ENCODE measurements at places on chromosomes 13 and 19. TPM values are rescaled to one million over a fixed set of nuclear protein-coding genes. Genes with fewer than 3 reads are reported as not detected.

DNA sequence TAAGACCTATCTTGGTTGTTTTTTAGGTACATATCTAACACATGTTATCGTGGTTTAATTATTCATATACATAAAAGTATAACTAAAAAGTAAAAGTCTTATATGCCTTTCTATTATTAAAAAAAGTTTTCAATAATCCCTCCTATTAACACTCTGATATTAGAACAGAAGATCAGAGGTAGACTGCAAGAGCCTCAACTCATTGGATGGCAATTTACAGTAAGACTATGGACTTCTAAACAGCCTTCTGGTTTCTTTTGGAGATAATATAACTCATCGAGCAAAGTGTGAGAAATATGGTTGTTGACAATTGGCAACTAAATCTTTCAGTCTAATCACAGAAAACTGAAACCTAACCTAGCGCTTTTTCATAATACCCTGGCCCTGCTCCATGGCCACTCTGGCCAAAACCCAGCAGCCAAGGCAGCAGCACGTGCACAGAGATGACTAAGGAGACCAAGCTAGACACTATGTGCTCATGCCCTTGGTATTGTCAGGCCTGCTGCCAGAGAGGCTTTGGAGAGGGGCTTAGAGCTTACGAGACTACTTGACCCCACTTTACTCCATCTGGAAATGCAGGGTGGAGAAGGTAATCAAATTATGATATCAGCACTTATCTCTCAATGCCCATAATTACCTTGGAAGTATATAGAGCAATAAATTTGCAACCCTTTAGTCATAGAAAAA, 40.6 kb upstream of the EEF1AKMT1 start:
- no peak for DNase-seq

DNA sequence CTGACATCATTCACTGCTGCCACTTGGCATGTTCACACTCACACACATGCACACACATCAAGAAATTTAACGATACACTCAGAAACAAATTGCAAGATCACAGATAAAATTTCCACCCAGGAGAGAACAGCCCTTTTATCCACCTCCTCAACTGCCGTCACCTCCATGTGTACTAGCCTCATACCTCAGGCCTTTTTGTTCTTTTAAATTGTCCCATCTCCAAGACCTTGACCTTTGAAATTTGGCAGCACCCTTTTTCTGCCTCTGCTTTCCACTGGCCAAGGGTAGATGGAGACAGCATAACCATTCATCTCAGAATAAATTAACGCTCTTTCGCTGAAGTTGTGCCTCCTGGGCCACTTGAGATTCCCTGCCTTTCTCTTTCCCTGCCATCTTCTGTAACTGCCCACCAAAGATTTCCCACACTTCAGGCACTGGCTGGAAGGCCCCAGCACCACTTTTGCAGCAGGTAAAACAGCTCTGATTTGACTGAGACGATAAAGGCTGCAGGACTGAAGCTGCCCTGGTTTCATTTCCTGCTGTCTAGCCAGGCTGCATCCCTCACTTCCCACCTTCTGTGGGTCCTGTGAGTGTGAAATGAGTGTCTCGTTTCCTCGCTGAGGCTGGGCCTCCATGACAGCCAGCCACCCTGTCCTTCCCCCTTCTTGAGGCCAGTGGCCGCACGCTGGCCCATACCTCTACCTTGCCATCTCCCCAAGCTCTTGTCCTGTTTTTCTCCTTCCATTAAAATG, 39.3 kb downstream of the MBNL2 start:
- DNase-seq = no peak

- no peak for DNase-seq
Measured at GRCh38 chr19:934197-934840, 8.5 kb downstream of the ARID3A start.

DNA sequence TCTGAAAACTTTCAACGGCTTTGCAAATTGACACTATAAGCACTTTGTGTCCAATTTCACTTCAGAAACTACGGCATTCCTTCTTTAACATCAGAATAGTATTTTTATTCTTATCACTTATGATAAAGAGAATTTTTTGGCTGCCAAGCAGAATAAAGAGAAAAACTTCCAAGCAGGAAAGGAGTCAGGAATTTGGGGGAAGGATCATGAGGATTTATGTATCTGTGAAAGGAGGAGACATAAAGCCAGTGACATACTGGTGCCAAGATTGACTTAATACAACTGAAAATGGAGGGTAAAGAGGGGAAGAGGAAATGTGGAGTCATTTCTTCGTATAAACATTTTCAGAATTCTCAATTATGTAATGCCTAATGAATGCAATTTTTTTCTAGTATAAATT, 94.7 kb downstream of the RBM26 start:
- DNase-seq = no peak

DNA sequence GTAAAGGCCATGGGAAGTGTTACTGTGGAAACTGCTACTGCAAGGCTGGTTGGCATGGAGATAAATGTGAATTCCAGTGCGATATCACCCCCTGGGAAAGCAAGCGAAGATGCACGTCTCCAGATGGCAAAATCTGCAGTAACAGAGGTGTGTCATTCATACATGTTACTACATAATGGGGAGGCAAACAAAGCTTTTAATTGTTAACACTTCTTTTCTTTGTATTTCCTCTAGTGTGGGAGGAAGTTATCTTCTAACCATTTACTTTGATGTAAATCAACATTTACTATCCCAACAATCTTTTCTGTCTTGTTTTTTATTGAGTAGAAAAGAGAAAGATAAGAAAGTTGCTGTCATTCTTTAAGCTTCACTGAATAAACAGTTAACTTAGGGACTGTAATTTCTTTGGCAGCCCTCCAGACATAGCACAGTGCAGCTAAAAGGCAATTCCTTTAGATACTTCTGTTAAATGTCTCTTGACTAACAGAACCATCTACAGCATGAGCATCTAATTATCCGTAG, 126.9 kb downstream of the ITGBL1 start:
- no peak for DNase-seq

DNA sequence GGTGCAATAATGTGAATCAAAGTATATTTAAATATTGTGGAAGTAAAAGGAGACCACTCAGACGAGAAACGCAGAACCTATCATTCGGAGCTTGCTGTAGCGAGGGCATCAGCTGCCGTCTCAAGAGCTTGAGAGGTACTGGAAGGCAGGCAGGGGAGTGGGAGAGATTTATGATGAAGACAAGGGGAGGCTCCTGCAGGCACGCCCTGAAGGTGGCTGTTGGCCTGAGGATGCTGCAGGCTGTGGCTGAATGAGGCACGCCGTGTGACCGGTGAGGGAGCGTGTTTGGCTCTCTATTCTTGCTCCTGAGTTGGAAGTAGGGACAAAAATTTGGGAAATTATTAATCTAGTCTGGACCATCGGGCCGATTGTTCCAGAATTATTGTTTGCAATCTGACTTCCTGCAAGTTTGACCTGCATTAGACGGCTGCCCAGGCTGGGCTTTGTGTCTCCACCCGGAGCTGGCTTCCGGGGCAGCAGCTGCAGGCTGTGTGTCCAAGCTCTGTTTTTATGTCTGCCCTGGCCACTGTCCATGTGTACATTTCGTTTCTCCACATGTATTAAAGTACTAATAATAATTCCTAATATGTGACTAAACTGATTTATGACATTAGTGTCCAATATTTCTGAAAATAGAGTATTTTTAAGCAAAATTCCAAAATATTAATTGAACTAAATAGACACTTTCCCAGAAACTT, 91.1 kb upstream of the ANKRD10 start:
- no peak for DNase-seq

- DNase-seq = no peak
Measured at GRCh38 chr13:47112903-47113299, 216.0 kb upstream of the HTR2A start.

DNA sequence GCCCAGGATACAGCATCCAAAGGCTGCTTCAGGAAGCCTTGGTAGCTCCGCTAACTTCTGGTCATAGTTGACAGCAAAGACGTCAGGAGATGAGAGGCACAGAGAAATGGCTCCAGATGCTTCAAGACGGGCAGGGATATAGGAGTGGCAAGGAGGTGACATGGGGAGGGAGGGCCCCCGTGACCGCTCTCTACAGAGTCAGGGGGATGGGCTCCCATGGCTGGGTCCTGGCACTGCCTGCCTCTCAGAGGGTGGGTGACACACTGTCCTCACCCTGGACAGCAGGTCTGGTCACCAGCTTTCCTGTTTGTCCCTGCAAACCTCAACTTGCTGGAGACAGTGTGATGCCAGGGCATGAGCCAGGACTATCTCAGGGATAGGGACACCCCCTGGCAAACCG, 10.3 kb upstream of the ZNF14 start:
- no peak for DNase-seq

DNA sequence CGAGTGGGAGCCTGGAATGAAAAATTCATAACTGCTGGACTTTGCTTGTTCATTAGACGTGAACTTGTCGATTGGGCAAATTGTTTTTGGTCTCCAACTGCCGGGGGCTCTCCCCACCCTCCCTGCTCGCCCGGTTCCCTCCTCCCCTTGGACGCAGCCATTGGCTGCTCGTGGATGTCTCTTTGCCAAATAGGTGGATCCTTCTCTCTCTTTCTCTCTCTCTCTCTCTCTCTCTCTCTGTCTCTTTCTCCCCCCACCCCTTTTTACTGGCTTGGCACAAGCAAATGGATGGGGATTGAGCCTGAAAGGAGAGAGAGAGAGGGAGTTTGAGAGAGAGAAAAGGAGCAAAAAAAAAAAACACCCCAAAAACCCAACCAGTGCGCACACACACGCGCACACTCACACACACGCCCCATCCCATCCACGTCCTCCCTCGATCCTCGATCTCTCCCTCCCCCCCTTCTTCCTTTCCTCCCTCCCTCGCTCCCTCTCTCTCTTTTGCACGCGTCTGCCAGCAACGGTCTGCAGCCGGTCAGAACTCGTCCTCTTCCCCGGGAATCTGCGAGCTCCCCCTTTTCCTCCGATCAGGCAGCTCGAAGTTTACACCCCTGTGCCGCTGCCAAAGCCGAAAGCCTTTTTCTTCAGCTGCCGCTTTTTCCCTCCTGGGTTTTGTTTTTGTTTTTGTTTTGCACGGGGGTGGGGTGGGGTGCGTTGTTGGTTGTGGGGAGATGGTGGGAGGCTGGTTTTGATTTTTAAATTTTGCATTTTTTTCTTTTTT, 27.8 kb downstream of the NFIX start:
- no peak for DNase-seq

DNA sequence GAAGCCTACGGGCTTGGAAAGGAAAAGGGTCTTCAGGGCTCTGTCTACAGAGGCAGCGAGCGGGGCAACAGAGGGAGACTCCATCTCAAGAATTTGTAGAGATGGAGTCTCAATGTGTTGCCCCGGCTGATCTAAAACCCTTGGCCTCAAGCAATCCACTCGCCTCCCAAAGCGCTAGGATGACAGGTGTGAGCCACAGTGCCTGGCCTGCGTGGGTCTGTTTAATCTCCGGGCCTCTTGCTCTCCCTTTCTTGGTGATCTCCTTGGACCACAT, 8.1 kb downstream of the RPS9 start:
- DNase-seq = no peak

DNA sequence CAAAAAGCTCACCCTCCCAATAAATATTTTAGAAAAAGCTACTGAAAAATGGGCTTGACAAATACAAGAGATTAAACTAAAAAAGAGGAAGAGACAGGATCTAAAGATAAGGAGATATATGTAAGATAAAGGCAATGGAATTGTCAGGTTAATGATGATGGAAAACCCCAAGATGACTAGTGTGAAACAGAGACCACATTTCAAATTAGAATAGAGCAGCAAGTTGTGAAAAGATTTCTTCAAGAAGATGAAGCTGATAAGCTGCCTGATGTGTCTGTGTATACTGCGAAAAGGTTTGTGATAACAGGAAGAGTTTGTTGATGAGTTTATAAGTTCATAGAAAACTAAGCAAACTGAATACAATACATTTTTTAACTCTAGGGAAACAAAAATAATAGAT, 840.1 kb upstream of the SLITRK5 start:
- DNase-seq = no peak

GRCh38 chr13:78659732-78660494, 958 bp upstream of the OBI1 start:
- peak; percentile 29 for DNase-seq

- DNase-seq = peak; percentile 79
Measured at GRCh38 chr19:1259206-1259875, 9.8 kb upstream of the CIRBP start.

DNA sequence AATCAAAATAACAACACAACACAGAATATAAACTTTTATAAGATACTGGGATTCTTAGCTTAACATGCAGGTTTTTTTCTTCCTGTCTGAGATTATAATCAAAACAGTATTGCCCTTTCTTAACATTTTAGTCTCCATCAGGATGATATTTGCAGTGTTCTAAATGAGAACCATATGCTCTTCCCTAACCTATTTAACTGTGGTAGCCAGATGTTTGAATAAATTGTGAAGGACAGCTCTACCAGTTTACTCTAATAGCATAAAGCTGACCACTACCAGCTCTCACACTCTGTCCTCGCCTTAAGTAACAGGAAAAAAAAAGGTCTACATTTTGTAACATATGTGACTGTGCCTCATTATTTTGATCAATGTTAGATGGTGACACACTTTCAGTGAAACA, 618.7 kb upstream of the SGCG start:
- no peak for DNase-seq

GRCh38 chr13:40764587-40765403, 6.2 kb downstream of the MRPS31 start:
- DNase-seq = no peak

DNA sequence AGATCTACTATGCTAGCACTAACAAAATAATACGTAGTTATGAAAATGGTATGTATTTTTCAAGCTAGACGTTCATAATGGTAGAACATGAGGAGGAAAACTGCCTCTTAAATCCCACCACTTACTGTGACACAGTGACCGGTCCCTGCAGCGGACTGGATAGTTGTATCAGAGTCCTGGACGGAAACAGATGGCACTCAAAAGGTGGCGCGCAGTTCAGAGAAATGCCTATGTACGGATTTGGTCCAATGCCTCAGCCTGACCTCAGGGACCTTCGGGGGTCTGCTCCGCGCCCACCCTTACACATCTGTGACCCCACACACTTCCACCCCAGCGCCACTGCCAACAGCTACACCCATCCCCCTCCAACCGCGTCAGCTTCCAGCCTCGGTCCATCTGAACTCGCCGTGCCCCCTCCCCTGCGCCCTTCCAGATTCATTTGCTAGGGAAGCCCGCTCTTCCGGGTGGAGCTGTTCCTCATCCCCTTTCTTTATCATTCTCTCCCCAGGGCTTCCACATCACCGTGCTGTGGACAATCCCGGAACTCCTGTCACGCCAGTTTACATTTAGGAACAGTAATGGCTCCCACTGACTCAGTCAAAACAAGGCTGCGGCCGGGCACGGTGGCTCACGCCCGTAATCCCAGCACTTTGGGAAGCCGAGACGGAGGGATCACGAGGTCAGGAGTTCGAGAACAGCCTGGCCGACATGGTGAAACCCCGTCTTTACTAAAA, 792 bp upstream of the LENG8 start:
- DNase-seq = no peak

GRCh38 chr19:44111910-44112463, 1.2 kb upstream of the ZNF225 start:
- DNase-seq = no peak

The U2AF1L4 gene
- total RNA-seq = 70.1 TPM

The C2CD4C gene
- total RNA-seq = not detected

The MYO16 gene
- 0.10 TPM for total RNA-seq

The ING1 gene
- 14.4 TPM for total RNA-seq

The ZNF492 gene
- 0.18 TPM for total RNA-seq

The HAUS5 gene
- total RNA-seq = 40.0 TPM

The IQCN gene
- total RNA-seq = 4.4 TPM

The CGB2 gene
- total RNA-seq = not detected

The BCAM gene
- not detected for total RNA-seq

The NLRP7 gene
- total RNA-seq = not detected
